GM12878 (cell line): ENCODE measurements at places on chromosomes 6 and 20. TPM values are rescaled to one million over a fixed set of nuclear protein-coding genes. Genes with fewer than 3 reads are reported as not detected.

GRCh38 chr20:14245368-14245970 is 91.9 kb downstream of the FLRT3 start:
- no peak overlapping the region for H3K27ac ChIP-seq
- no peak overlapping the region for H3K4me3 ChIP-seq
- H3K27me3 ChIP-seq, result no peaks in the 10 kb centered on the region
- H3K4me1 ChIP-seq, result no peaks in the 10 kb centered on the region
- H3K36me3 ChIP-seq, result no peaks in the 10 kb centered on the region
- DNase-seq, result no peak

- H3K36me3 ChIP-seq, result no peaks in the 10 kb centered on the region
- H3K4me1 ChIP-seq, result no peaks in the 10 kb centered on the region
- no peak overlapping the region for H3K4me3 ChIP-seq
- H3K27ac ChIP-seq, result no peak overlapping the region
- H3K27me3 ChIP-seq, result no peaks in the 10 kb centered on the region
- no peak for DNase-seq
These were observed 48.3 kb downstream of the ECT2L start for GRCh38 chr6:138844192-138844591.

GRCh38 chr6:28816339-28816908 is 107.4 kb downstream of the TRIM27 start:
- H3K4me3 ChIP-seq, result no peak overlapping the region
- no peak for DNase-seq
- no peak overlapping the region for H3K27ac ChIP-seq
- peaks cover 3% of the 10 kb centered on the region; the same call in 1 of the 2 replicates for H3K4me1 ChIP-seq

DNA sequence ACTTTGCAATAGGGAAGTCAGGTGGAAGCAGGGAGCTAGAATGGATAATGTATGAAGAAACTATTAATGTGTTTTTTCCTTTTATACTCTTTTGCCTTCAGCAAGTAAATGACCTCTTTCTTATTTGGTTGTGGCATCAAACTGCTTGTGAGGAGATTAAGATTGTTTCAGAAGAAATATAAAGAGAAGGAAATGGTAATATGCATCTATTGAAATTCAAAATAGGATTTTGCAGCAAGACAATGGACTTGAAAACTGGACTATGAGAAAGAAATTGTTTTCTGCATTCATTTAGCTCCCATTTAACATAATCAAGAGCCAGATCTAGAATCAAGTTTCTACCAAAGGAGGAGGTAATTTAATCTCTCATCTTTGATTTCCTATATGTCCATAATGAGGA is 32.3 kb upstream of the KIFC1 start:
- H3K27ac ChIP-seq, result no peak overlapping the region
- DNase-seq, result no peak
- H3K36me3 ChIP-seq, result no peaks in the 10 kb centered on the region
- H3K4me1 ChIP-seq, result no peaks in the 10 kb centered on the region
- H3K4me3 ChIP-seq, result no peak overlapping the region

DNA sequence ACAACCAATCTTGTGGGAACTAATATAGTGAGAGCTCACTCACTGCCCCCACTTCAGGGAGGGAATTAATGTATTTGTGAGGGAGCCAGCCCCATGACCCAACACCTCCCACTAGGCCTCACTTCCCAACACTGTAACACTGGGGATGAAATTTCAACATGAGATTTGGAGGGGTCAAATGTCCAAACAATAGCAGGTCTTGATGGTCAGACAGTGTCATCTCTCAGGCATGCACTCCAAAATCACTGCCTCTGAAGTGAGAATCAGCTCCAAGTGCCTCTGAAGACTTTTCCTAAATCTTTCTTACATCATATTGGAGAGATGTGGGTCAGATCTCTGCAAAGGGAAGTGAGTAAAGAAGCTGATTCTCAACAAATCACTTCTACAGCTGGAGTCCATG is 13.8 kb upstream of the SAYSD1 start:
- H3K36me3 ChIP-seq, result no peaks in the 10 kb centered on the region
- DNase-seq, result no peak
- H3K4me1 ChIP-seq, result no peaks in the 10 kb centered on the region
- no peak overlapping the region for H3K4me3 ChIP-seq
- H3K27me3 ChIP-seq, result no peaks in the 10 kb centered on the region

DNA sequence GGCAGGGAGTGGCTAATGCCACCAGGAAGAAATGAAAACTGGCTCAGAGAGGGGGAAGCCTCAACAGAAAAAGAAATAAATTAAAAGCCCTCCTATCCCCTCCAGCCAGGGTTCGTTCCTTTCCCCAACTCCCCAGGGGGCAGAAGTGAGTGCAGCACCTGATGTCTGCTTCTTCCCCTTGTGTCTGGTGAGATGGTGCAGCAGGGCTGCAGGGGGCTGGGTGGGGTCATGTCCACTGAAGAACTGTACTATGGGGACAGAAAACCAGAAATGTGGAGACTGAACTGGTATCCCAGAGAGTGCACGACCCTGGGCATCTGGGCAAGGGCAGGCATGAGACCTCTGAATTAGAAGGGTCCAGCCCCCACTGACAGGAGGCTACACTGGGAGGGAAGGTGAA is 4.0 kb downstream of the EGFL8 start:
- H3K36me3 ChIP-seq, result 0 out of 2 replicates have a peak, but pooled peaks cover 3% of the 10 kb centered on the region
- H3K4me3 ChIP-seq, result no peak overlapping the region
- H3K27ac ChIP-seq, result no peak overlapping the region

- DNase-seq, result no peak
- H3K4me1 ChIP-seq, result peaks cover 27% of the 10 kb centered on the region
- H3K36me3 ChIP-seq, result no peaks in the 10 kb centered on the region
- H3K4me3 ChIP-seq, result no peak overlapping the region
- no peaks in the 10 kb centered on the region for H3K27me3 ChIP-seq
These were observed 19.0 kb upstream of the SNRPB2 start for GRCh38 chr20:16710781-16711180.

DNA sequence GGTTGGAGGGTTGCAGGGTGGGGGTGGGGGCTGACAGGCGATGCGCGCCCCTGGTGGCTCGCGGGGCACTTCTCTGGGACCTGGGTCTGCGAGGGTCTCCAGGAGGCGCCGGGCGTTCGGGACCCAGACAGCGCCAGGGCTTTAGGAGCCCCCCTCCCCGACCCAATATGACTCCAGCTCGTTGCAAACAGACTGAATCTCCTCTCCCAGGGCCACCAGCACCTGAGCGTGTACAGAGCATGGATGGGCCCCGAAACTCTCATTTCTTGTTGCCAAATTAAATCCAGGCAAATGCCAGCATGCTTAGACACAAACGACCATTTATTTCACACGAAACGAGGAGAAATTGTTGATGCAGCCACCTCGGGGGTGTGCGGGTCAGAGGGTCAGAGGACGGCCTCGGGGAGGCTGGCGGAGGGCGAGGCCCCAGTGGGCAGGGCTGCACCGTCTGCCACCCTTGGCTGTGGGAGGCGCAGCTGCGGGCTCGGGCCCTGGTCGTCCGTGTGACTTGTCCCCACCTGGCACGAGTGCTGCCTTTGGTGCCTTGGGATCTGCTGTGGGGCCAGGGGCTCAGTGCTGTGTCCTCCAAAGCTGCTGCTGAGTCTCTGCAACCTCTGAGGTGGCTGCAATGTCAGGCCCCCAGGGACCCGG is 20.9 kb upstream of the GATA5 start:
- H3K27me3 ChIP-seq, result no peaks in the 10 kb centered on the region
- H3K4me1 ChIP-seq, result peaks cover 16% of the 10 kb centered on the region
- no peak overlapping the region for H3K4me3 ChIP-seq
- H3K36me3 ChIP-seq, result no peaks in the 10 kb centered on the region
- DNase-seq, result no peak

DNA sequence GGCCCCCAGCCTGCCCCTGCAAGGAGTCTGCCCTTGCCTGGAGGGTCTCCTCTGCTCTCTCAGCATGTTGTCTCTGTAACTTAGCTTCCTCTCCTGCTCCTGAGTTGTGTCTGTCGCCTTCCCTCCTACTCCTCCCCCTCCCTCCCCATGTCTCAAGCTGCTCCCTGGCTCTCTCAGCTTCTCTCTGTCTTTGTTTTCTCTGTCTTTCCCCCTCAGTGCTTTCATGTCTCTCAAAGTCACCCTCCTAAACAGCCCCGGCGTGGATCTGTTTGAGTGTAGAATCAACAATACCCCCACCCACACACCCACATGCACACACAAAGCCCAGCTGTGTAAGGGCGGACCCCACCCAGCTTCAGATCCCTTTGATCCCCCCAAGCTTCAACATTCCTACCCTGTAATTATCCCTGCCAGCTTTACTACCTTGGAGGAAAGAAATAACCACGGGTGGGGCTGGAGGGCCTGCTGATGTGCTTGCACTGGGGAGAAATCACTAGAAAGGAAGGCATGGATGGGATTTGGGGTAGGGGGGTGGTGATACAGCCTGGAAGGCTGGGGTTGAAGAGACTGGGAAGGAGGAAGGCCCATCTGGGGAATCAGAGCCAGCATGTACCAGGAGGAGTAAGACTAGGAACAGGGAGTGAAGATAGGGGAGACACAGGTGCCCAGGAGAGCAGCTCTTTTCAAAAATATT is 1.0 kb upstream of the LY6G6D start:
- no peaks in the 10 kb centered on the region for H3K36me3 ChIP-seq
- H3K27ac ChIP-seq, result no peak overlapping the region
- H3K27me3 ChIP-seq, result peaks cover 2% of the 10 kb centered on the region

- H3K27ac ChIP-seq, result peak overlapping the region; percentile 81
- H3K27me3 ChIP-seq, result no peaks in the 10 kb centered on the region
- no peaks in the 10 kb centered on the region for H3K36me3 ChIP-seq
- DNase-seq, result peak; percentile 67
These were observed 770 bp downstream of the KIF3B start for GRCh38 chr20:32278199-32278643.

DNA sequence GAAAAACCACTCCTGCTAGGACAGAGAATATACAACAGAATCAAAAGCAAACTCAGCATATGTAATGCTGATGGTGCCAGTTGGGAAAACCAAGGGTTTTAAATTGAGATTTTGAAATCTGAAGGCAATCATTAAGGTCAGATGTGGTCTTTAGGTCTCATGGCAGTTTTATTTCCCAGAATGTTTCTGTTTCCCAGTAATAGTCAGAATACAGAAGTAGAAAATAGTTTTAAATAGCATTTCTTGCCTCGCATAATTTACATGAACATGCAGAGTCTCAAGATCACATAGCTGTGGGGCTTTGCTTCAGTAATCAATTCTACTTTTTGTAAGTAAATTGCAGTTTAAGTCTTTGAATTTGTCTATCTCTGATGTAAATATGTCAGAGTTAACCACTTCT is 58.1 kb downstream of the RNF144B start:
- peaks cover 6% of the 10 kb centered on the region; the same call in 1 of the 2 replicates for H3K27me3 ChIP-seq
- H3K27ac ChIP-seq, result no peak overlapping the region
- H3K4me3 ChIP-seq, result no peak overlapping the region
- no peak for DNase-seq

- no peaks in the 10 kb centered on the region for H3K36me3 ChIP-seq
- no peak overlapping the region for H3K27ac ChIP-seq
- H3K4me3 ChIP-seq, result no peak overlapping the region
- no peak for DNase-seq
- no peaks in the 10 kb centered on the region for H3K27me3 ChIP-seq
These were observed 57.4 kb upstream of the TFAP2D start for GRCh38 chr6:50655848-50656453.

DNA sequence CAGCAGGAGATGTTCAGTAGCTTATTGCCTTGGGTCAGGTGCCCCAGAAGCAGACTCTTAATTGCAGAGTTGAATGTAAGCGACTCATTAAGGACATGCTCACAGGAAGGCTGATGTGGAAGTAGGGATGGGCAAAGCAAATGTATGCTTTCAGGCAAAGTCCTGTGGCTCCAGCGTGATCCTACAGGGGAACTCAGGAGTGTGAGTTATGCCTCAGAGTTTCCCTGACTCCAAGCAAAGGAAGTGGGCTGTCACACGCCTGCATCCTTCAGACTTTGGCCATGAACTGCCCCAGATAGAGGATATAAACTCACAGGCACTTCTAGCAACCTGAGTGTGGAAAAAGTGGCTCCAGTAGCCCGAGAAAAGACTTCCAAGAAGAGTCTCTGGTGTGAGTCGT is 64.9 kb upstream of the ZNF133 start:
- H3K4me1 ChIP-seq, result no peaks in the 10 kb centered on the region
- DNase-seq, result no peak
- no peak overlapping the region for H3K27ac ChIP-seq
- H3K4me3 ChIP-seq, result no peak overlapping the region
- H3K27me3 ChIP-seq, result no peaks in the 10 kb centered on the region; the same call in 1 of the 2 replicates

The THBD gene
- total RNA-seq, result 0.05 TPM in 1 of 2 replicates, not detected in the other

The ZNF391 gene
- total RNA-seq, result 1.0 and 2.1 TPM in 2 replicates

The DEFB132 gene
- not detected in 2 replicates for total RNA-seq

The ISM1 gene
- not detected in 2 replicates for total RNA-seq

The FNDC11 gene
- 0.72 and 0.77 TPM in 2 replicates for total RNA-seq

The POM121L2 gene
- not detected in 2 replicates for total RNA-seq

The SNAP25 gene
- not detected in 2 replicates for total RNA-seq
